ENCODE measurements at places on chromosomes 5 and 9.

GRCh38 chr9:90285946-90286345, 356.7 kb downstream of the DIRAS2 start:
- no peak for DNase-seq

DNA sequence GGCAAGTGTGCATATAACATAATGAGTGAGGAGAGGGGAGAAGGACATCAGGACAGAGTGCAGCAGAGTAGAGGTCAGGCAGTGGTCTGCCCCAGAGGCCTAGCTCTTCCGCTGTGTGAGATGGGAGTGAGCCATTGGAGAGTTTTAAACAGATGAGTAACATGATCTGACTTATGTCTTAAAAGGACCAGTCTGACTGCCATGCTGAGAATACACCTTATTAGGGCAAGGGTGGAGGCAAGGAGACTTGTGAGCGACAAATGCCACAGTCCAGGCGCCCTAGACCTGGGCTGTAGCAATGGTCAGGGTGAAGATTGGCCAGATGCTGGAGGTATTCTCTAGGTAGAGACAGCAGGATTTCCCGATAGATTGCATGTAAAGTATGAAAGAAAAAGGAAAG, 83.1 kb downstream of the WWC1 start:
- DNase-seq = no peak

DNA sequence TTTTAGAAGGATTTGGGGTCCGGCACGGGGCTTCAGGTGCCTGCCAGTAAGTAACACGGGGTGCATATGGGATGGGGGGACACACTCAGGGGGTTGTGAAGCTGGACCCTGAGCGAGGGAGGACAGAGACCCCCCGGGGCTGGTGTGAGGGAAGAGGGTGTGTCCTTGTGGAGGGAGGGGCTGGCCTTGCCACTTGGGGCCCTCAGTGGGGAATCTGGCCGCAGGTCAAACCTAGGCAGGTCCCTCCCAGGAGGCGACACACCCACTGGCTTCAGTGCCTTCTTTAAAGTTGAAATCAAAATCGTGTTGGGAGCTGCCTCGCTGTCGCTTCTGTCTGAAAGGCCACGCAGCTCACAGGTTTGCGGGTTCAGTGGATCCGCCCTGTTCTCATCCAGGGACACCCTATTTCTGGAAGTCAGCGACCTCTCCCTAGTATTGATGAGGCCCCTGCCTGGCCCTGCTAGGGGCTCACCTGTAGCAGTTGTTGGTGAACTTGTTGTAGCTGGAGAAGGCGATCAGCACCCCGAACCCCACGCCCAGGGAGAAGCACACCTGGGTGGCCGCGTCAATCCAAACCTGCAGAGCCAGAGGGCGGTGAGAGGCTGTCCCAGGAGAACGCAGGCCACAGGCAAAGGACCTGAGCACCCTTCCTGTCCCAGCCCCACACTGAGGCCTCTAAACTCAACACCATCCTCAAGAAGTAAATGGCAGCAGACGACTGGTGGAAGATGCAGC, 29.4 kb downstream of the SLC6A3 start:
- no peak for DNase-seq

GRCh38 chr5:156149213-156149612, 177.8 kb upstream of the SGCD start:
- no peak for DNase-seq

DNA sequence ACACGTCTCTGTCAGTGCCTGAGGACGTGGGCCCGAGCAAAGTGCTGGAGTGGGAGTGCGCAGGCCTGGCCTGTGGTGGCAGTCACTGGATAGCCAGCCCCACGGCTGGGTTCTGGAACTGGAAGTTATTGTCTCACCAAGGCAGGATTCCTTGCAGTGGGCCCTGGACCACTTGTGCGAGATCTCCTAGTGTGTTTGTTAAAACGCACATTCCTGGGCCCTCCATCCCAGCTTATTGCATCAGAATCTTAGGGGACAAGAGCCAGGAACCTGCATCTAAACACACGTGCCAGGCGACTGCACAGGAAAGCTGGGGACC, 26.9 kb downstream of the PTPA start:
- DNase-seq = no peak

Data from NCI-H187 treated with DMSO at 0.1 percent for 48 hours (cell line).